ENCODE measurements at places on chromosomes 13 and 19.

DNA sequence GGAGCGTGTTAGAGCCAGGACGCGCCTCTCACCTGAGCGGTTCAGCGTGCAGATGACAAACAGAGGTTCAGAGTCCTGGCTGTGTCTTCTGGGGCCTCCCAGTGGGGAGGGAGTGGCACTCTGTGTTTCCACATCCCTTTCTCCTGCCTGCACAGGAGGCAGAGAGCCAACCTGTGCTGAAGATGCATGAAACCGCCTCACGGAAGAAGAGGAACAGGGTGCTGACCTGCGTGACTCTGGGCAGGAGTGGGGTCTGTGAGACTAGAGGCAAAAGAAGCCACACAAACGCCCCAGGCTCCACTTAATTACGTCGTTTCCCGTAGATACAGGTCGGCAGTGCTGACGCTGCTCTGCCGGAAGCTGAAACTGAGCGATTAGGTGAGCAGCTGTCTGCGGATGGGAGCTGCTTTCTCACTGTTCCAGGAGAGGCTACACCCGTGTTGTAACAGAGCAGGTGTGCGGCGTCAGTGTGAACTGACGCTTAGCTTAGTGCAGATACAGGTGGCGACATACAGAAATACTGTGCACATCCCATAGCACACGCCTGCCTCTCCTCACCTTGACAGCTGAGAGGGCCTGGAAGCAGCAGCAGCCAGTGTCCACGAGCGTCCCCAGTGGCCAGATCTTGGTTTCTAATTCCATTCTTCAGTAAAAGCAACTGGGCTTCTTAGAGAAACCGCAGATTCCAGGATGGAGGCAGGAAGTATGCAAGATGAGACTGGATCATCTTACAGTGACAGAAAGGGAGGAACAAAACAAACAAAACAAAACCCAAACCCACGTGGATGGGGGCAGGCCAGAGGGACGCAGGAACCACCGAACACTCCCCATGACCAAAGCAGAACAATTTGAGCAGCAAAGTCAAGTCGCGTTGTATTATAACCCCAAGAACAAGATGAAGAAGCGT is 37.7 kb upstream of the MCF2L start:
- peak; percentile 94 for DNase-seq

- DNase-seq = no peak
These were observed 14.1 kb upstream of the AMER2 start for GRCh38 chr13:25186187-25186586.

GRCh38 chr19:16637535-16637934 is 9.5 kb upstream of the MED26 start:
- DNase-seq = no peak

- peak; percentile 71 for DNase-seq
These were observed 427 bp downstream of the ZNF160 start for GRCh38 chr19:53102756-53103233.

GRCh38 chr19:14401468-14402195 is 17.5 kb downstream of the DDX39A start:
- DNase-seq = no peak

- DNase-seq = no peak
These were observed 892.3 kb downstream of the OLFM4 start for GRCh38 chr13:53920916-53921315.

- no peak for DNase-seq
These were observed 2.0 kb upstream of the IL17D start for GRCh38 chr13:20701461-20701860.

DNA sequence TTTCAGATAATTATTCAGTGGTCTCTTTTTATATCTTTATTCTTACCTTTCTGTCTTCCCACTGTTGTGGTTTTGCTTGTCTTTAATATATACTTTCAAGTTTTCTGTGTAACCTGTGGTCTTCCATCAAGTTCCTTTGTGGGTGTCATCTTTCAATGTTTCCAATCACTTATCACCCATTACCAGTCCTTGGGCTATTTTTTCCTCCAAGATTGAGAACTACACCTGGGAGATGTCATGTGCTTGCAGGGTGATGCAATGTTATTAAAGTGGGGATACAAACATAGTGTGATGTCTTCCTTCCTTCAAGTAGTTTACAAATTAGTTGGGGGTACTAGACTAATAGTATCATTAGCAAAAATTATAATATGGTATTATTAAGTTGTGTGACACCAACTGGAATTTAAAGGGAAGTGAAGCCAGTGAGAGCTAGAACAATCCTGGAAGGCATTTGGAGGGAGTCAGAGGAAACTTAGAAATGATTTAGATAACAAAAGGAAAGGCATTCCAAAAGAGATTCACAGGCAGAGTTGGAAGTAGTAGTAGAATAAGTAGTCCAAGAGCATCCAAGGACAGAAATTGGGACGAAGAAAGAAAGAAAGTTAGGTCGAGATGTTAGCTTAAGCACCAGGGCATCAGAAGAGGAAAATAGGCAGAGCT is 3.4 kb downstream of the FNDC3A start:
- no peak for DNase-seq
